Stimulated activated CD4-positive, alpha-beta T cell treated with anti-CD3 and anti-CD28 coated beads, TNF-alpha, amount 100 ng/mL, for 24 hours (primary cell): ENCODE measurements at places on chromosomes 7 and 10.

DNA sequence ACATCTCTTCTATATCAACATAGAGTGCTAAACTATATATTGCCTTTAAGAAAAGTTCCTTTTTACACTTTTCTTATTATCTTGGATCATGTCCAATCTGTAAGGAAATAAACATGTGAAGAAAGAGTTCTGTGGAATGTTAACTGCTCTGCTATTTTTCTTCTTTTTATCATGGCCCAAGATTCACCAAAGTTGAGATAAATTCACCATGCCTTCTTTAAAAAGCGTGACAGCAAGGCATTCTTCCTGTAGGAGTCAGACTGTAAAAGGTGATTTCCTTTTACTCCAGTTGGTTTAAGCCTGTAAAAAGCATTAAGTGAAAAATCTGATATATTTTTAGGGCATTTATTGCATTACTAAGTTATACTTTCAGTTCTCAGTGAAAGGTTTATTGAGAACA, 165.7 kb upstream of the FZD1 start:
- no peak for DNase-seq

DNA sequence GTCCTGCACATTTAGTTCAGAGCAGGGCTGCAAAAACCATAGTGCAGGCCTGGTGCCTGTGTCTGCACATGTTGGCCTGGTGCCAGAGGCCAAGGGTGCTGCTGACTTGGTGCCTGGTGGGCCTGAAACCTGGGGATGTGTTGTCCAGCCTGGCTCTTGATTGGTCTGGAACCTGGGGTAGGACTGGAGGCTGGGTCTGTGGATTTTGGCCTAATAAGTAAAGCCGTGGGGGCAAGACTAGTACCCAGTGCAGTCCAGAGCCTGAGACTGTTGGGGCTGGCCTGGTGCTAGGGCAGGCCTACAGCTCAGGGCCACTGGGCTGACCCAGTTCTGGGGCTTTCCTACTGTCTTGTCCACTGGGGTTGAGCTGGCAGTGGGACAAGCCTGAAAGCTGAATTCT, 817.9 kb downstream of the DNAJB9 start:
- DNase-seq: no peak

GRCh38 chr7:38801786-38802185, 107.2 kb downstream of the VPS41 start:
- DNase-seq: no peak

GRCh38 chr10:119252051-119252465, 44.7 kb downstream of the GRK5 start:
- no peak for DNase-seq

- peak; percentile 9 for DNase-seq
Observed at GRCh38 chr10:90872648-90873020, 860 bp downstream of the RPP30 start.

- DNase-seq: peak; percentile 26
Observed at GRCh38 chr10:48306870-48307710, 613 bp downstream of the MAPK8 start.

GRCh38 chr7:20064974-20065862, 152.0 kb downstream of the MACC1 start:
- no peak for DNase-seq

DNA sequence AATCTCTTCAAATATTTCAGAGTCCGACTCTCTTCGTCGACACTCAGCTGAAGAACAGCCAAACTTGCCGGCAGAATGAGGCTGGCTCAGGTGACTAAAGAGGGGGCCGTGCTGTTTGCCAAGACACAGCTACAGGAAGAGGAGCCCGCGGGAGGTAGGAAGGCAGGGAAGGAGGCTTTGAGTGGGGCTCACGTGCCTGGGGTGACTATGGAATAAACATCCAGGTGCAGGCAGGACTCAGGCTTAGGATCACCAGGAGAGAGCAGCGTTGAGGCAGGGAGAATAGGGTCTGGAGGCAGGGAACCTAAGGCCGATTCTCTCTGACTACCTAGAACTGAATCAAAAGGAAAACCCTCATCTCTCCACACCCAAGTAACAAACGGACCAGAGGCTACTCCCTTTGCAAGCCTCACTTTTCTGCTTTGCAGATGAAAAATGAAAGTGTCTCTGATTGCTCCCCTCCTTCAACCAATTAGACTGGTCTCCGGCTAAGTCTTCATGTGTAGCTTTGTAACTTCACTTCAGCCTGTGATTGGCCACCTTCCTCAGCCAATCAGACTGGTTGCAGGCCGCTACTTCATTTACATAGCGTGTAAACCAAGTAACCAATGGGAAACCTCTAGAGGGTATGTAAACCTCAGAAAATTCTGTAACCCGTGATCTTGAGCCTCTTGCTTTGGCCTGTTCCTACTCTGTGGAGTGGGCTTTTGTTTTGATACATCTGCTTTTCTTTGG, 19.7 kb upstream of the BNIP3 start:
- no peak for DNase-seq

- DNase-seq: no peak
Observed at GRCh38 chr10:80945264-80945880, 407.7 kb downstream of the SH2D4B start.
